ENCODE measurements at places on chromosomes 12 and 14.

DNA sequence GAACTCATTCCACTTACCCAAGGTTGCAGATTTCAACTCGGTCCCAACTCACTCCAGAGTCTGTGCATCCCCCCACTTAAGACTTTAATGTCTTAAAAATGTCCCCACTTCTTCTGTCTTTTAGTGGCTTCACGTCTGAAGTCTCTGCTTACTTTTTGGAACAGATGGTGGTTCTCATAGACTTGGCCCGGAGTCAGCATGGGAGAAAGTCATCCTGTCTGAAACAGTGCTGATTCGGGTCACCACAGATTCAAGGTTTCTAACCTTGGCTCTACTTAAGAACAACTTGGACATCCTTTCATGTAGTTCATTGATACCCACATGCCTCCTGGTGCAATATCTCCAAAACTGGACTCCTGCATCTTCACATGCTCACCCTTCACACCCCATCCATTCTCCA, 26.0 kb downstream of the CHST11 start:
- no peak for DNase-seq

DNA sequence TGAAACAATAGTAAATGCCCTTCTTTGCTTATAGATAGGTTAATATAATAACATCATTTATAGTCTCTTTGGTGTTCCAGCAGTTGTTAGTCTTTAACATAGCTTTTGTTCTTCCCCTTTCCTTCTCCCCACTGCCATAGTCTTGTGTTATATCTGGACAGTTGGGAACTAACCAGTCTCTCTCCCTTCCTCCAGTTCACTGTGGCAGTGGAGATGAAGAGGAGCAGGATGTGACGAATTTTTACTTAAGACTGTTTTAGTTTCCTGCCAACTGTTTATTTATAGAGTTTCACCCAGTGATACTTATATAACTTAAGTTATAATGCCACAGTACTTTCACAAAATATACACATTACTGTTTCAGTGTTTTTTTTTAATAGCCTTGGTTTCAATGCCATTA, 277.4 kb downstream of the PDZRN4 start:
- no peak for DNase-seq

DNA sequence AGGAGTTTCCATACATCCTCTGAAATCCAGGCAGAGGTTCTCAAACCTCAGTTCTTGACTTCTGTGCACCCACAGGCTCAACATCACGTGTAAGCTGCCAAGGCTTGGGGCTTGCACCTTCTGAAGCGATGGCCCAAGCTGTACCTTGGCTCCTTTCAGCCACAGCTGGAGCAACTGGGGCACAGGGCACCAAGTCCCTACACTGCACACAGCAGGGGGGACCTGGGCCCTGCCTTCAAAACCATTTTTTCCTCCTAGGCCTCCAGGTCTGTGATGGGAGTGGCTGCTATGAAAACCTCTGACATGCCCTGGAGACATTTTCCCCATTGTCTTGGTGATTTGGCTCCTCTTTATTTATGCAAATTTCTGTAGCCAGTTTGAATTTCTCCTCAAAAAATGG, 10.6 kb downstream of the AREL1 start:
- DNase-seq, result no peak

DNA sequence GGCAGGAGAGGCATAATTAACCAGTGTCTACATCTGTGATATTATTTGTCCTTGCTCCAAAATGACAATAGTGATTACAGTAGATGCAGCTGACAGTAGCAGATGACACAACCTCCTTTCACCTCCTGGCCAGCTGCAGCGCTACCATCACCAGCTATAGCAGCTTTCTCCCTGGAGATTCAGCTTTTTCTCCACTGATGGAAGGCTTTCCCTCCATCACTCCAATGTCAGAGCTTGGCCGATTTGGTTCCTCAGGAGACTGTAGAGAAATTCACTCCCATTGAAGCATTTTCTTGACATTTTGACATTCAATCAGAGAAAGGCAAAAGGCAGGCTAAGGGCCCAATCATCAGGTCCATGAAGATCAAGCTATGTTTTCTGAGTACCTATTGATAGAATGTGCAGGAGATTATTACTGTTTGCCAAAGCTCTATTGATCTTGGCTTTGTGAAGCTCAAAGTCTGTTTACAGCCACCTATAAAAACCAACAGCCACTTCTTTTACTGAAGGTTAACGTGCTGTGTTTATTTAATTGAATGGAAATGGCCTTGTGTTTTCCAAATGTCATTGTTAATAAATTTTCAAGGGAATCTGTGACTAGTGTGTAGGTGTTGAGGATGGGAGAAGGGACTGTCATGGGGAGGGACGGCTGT, 785.1 kb downstream of the DIO2 start:
- no peak for DNase-seq

DNA sequence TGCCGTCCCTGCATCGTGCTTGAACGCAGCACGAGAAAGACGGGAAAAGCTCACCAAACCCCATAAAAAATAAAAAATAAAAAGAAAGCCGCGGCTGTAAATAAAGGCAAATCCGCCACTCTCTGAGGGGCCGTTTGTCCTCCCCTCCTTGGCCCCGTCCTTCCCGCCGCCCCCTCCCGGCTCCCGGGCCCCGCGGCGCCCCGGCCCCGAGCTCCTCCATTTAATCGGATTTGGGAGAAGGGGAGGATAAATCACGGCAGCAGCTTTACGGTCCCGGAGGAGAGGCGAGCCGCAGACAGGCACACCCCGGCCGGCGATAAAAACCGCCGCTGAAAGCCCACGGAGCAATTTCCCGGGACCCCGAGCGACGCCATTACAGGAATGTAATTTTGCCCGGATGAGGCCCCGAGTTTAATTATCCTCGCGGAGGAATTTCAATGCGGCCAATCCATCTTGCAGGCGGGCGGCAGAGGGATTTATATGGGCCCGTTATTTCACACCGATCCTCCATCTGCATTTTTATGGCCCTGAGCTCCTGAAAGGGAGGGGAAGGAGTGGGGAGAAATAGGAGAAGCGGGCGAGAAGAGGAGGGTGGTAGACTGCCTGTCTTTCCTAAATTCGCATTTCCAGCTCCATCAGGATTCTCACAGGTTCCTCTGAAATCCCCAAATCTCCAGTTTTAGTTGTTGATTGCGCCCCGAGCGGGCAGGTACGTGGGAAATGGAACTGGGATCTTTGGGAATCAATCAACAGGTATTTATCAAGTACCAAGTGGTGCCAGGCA, 1.3 kb upstream of the ATP5MC2 start:
- no peak for DNase-seq

DNA sequence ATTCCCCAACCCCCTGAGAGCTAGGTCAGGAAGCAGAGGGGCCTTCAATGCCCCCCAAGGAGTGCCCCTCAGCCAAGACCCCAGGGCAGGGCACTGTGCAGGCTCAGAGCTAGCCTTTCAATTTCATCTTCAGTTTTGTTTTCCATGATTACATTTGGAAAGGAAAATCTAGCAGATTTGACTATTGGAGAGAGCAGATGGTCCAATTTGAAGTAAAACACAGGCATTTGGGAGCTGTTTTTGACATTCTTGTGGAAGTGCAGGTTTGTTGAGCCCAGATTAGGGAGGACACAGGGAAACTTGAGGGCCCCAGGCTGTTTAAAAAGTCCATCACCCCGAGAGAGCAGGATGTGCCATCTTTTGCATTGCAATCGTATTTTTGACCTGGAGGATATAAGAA, 58.6 kb upstream of the GPATCH2L start:
- no peak for DNase-seq

DNA sequence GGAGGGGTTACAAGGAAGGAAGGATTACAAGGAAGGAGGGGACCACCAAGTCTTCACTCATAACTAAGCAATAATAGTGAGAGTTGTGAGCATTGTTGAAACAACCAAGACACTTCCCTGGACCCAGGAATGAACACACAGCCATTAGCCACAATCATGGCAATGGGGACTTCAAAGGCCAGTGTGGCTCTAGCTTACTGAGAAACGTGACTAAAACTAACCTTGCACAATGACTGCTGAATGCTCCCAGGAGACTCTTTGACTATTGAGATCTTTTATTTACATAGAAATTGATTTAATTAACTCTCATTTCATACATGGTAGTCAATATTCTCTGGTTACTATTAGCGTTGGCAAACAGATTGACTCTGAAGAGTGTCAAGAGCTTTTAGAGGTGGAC, 263.0 kb upstream of the SOX5 start:
- DNase-seq, result no peak

GRCh38 chr14:51750542-51750941, 98.8 kb downstream of the FRMD6 start:
- DNase-seq, result no peak

DNA sequence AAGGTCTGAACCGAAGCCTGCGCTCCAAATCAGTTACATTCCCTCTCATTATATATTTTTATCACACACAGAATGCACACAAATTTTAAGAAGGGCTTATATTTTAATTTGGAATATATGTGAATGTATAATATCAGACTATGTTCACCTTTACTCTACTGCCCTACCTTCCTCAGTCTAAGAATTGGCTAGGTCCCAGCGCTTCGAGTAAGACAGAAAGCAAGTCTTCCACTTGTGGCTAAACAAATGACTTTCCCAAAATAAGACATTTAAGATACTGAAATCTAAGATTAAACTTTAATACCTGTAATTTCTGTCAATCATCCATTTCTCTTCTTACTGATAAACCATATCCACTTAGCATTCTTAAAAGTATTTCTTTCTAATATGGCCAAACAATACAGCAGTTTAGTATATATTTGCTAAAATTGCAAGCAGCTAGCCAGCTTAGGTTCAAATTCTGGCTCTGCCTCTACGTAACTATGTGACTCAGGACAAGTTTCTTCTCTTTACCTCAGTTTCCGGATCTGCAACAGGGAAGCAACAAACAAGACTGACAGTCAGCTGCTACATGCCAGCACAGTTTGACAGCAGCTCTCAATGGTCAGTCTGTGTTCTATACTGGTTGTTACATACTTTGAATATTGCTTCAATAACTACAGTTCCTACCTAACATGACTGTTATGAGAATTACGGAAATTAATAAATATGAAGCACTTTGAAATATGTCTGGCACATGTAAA, 2.0 kb downstream of the INTS13 start:
- no peak for DNase-seq

DNA sequence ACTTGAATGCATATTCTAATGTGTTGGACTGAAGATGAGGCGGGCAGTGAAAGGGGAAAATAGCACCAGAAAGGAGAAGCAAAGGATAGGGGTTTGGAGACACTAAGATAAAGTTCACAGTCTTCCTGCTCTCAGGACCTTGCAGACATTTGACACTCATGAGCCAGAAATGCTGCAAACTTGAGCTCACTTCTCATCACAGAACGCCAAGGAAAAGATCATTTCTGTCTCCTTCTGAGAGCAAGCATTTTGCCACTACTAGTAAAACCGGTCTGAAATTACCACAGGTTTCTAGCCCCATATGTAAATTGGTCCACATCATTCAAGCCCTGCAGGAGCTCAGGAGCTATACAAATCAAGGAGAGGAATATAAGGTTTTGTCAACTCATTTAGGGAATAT, 44.6 kb upstream of the ANO2 start:
- no peak for DNase-seq

GRCh38 chr12:22413592-22413991, 79.1 kb upstream of the ST8SIA1 start:
- no peak for DNase-seq

DNA sequence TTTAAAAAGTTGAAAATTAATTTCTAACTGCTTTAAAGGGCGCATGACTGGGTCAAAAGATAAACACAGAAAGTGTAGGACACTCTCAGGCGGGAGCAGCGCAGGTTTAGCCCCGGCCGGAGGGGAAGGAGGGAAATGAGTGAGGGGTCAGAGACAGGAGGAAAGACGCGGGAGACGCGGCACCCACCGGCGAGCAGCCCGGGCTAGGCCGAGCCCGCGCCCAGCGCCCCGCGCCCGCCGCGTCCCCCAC, 591 bp downstream of the GXYLT1 start:
- no peak for DNase-seq

GRCh38 chr12:6112004-6112403, 12.5 kb downstream of the VWF start:
- no peak for DNase-seq

GRCh38 chr12:109304485-109304884, 4.6 kb downstream of the FOXN4 start:
- DNase-seq, result no peak

Measured in stimulated activated CD8-positive, alpha-beta memory T cell treated with anti-CD3 and anti-CD28 coated beads, Interleukin-4, amount 100 ng/mL, for 1 hour (primary cell).